ENCODE measurements at places on chromosomes 12 and 14.

- DNase-seq = no peak
Measured at GRCh38 chr12:6699259-6699988, 1.2 kb downstream of the PIANP start.

- no peak for DNase-seq
Measured at GRCh38 chr12:9068086-9068485, 47.6 kb downstream of the A2M start.

DNA sequence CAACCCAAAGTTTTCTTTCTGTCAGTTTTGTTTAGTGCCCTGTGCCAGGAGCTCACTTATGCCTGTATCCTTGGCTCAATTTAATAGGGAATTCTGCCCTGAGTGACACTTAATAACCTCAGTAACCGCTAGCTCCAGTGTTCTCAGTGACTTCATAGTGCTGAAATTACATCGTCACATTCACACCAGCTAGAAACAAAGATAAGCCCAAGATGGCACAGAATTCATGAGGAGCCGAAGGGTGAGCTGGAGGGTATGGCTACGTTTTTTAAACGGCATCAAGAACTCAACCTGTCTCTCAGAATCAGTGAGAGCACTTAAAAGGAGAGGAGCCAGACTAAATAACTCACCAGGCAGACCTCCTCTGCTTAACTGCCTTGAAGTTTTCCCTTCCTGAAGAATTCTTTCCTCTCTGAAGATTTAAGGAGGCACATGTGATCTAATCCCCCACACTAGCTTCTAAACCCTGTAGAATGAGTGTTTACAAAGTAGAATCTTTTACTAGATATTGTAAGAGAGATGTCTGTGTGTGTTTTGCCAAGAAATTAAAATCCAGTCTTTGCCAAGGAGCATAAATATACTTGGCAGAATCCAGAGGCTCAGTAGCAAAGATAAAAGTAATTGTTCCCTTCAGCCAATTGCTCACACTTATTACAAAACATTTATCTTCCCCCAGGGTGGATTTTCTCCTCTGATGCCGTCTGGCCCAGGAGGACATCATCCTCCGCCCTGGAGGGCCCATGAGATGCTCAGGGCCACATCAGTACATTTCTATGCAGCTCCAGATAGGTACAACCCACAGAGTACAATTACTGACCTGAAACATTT lies 37.3 kb downstream of the PTGER2 start:
- peak; percentile 89 for DNase-seq

DNA sequence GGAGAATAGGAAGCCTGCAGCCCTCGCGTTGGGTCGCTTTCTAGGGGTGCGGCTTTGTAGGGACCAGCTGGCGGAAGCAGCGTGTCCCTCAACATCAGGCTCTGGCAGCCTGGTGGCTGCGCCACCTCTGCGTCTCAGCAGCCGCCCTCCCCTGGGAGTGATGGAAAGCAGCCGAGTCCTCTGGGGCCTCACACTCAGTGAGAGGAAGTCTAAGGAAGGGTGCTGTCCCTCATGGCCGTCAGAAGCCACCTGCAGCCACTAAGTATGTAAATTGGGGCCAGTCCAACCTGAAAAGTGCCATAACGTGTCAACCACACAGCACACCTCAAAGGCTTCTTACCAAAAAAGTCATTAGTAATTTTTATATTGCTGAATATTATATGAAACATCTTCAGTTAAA lies 80.3 kb downstream of the WDR20 start:
- DNase-seq = no peak

DNA sequence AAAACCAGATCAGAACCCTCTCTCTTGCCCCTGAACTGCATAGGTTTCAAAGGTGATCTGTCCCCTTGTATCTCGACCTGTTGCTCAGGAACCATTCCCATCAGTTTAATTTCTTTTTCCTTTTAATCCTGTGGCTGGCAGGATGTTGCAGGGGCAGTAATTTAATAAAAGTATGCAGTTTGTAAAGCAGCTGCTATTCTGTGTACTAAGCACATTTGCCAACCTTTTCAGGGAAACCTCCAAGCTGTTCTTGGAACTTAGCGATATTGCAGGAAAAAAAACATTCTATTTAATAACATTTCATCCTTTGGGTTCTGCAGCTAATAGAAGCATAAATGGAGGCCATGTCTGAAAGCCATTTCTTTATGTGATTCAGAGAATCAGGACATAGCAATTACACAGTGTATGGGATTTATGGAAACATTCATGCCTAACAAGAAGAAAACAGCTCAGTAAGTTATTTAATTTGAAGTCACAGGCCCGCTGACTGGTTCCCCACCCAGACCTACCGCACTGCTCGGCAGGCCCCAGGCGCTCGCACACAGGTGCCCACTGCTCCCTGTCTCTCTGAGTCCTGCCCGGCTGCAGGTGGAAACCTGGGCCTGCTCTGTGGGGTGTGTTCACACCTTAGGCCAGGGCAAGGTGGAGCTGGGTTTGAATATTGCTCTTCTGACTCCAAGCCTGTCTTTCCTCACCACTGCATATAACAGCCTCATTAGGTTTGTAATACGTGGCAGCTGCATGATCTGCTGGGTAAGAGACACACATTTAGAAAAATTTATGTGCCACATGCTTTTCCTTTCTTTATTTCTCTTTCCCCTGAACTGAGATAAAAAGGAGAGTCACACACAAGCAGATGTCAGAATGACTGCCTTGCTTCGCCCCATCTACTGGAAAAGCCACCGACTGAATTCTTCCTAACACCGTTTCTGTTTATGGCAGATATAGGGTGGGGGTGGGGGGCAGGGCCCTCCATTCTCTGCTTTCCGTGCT lies 119.7 kb downstream of the SLC25A47 start:
- no peak for DNase-seq

GRCh38 chr12:50597200-50598195 lies 92.7 kb downstream of the DIP2B start:
- DNase-seq = peak; percentile 77

GRCh38 chr12:122079033-122079531 lies 526 bp downstream of the MLXIP start:
- no peak for DNase-seq

DNA sequence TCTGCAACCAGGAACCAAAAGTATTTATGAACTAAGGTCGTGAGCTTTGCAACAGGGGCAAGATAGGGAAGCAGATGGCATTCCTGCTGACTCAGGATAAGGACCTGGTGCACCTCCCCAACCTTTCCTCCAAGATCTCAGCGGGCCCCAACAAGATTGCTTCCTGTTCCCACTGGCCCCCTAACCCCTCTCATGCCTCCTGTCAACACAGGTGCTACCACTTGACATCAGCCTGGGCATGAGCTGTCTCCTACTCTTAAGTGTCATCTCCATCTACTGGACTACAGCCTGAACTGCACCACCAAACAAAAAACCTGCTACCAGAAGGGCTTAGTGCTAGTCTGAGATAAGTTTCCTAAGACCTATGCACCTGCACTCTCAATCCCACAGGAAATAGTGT lies 32.7 kb downstream of the MED6 start:
- DNase-seq = peak; percentile 18

GRCh38 chr14:101843665-101844064 lies 82.2 kb downstream of the PPP2R5C start:
- no peak for DNase-seq

DNA sequence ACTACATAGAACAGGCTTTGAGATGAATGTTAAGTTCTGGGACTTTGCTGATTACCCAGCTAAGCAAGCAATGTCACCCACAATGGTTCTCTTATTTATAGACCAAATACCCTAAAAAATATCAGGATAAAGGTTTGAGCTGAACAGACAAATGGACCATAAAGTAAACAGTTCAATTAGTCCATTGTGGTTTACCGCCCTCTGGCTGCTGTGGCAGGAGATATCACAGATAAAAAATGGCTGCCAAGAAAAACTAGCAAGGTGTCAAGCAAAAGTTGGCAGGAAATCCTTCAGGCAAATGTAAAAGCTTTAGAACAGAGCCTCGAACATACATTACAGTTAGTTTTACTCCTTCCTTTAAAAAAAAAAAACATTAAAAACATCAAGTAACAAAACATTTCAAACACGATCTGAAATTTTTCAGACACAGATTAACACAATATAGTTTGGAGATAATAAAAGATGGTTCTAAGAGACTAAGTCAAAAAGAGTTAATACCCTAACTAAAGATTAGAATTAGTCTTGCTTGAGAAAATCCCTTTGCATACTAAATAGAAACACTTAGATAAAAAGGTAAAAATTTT lies 41.3 kb downstream of the MED13L start:
- DNase-seq = peak; percentile 64

- peak; percentile 90 for DNase-seq
Measured at GRCh38 chr12:12779529-12779928, 5.9 kb upstream of the APOLD1 start.

Data from fibroblast of the aortic adventitia (primary cell).